CD8-positive, alpha-beta memory T cell (primary cell): ENCODE measurements at places on chromosomes 2 and 18.

DNA sequence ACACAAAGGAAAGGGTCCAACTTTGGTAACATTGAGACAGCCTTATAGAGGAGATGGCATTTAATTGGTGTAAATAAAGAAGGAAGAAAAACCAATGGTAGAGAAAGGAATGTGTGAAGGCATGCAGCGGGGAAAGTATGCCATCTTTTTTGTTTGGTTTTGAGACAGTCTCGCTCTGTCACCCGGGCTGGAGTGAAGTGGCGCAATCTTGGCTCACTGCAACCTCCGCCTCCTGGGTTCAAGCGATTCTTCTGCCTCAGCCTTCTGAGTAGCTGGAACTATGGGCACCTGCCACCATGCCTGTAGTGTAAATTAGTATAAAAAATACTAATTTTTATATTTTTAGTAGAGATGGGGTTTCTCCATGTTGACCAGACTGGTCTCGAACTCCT lies 6.4 kb downstream of the RIOK3 start:
- peaks cover 15% of the 10 kb centered on the region for H3K36me3 ChIP-seq
- H3K4me1 ChIP-seq: peaks cover 59% of the 10 kb centered on the region
- H3K27ac ChIP-seq: no peak overlapping the region
- H3K4me3 ChIP-seq: no peak overlapping the region
- no peak for DNase-seq

- no peaks in the 10 kb centered on the region for H3K4me1 ChIP-seq
- no peak for DNase-seq
- no peaks in the 10 kb centered on the region for H3K36me3 ChIP-seq
Observed at GRCh38 chr2:218679119-218679518, 7.2 kb downstream of the STK36 start.

DNA sequence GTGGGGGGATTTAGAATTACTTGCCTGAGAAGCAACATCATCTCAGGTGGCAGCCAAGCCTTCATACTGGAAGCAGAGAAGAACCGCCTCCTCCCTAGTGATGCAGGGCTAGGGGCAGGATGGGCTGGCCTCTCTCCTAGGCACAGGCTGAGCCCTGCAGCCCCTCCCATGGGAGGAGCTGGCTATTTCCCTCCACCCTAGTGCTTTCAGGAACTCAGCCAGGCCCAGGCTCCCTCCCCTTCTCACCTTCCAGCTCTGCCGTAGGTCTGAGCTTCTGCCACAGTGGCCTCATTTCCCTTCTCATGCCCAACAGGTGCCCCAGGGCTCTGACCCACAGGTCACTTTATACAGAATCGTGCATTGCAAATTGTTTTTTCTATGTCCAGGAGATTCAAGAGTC lies 31.0 kb downstream of the CENPA start:
- no peak overlapping the region for H3K27ac ChIP-seq
- H3K36me3 ChIP-seq: no peaks in the 10 kb centered on the region
- no peaks in the 10 kb centered on the region for H3K27me3 ChIP-seq
- no peaks in the 10 kb centered on the region for H3K4me1 ChIP-seq

- no peak overlapping the region for H3K27ac ChIP-seq
- H3K27me3 ChIP-seq: no peaks in the 10 kb centered on the region
- no peak overlapping the region for H3K4me3 ChIP-seq
- no peaks in the 10 kb centered on the region for H3K4me1 ChIP-seq
- DNase-seq: no peak
- no peaks in the 10 kb centered on the region for H3K36me3 ChIP-seq
Observed at GRCh38 chr2:23327887-23328286, 57.1 kb upstream of the KLHL29 start.

DNA sequence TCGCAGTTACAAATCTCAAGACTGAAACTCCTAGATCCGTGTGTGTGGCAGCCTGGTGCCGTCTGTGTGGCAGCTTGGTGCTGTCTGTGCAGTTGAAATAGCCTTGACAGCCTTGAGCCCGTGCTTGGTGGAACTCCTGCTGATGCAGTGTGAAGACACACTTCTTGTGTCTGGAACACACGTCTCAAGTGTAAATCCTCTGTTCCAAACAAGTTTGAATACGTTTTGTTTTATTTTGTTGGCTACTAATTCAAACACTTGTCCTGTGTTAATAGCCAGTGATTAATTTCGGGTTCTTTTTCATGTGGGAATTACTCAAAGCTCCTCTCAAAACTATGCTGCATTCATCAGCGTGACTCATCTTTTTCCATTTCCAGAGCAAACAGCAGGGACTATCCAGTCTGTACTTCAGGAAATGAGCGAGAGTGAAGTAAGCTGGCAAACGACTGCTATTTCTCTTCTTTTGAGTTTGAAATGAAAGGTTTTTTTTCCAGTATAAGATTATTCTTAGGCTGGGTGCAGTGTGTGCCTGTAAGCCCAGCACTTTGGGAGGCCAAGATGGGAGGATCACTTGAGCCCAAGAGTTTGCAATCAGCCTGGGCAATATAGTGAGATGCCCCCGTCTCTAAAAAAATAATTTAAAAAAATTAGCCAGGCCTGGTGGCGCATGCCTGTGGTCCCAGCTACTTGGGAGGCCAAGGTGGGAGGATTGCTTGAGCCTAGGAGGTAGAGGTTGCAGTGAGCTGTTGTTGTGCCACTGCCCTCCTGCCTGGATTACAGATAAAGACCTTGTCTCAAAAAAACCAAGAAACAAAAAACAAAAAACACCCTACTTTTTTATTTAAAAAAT lies 152.9 kb downstream of the SPP2 start:
- H3K4me3 ChIP-seq: no peak overlapping the region
- no peak for DNase-seq
- H3K4me1 ChIP-seq: no peaks in the 10 kb centered on the region

GRCh38 chr18:56124186-56124585 lies 514.2 kb downstream of the TXNL1 start:
- no peak overlapping the region for H3K4me3 ChIP-seq
- DNase-seq: no peak
- no peaks in the 10 kb centered on the region for H3K36me3 ChIP-seq

DNA sequence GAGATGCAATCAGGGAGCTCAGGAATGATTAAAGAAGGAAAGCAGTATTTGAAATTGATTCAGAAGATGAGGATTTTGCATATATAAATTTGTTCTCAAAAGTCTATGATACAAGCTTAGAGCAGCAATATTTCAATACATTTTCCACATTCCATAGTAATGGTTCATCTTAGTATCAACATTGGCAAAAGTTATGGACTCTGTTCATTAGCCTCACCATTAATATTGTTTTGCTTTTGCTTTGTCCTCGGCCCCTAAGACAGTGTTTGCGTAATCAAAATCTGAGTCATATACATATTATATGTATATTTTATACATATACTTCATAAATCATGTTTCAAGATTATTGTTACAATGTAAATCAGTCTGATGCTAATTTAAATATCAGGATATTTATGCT lies 176.6 kb downstream of the CNTNAP5 start:
- no peak for DNase-seq
- no peaks in the 10 kb centered on the region for H3K36me3 ChIP-seq
- H3K27me3 ChIP-seq: no peaks in the 10 kb centered on the region
- H3K4me3 ChIP-seq: no peak overlapping the region

DNA sequence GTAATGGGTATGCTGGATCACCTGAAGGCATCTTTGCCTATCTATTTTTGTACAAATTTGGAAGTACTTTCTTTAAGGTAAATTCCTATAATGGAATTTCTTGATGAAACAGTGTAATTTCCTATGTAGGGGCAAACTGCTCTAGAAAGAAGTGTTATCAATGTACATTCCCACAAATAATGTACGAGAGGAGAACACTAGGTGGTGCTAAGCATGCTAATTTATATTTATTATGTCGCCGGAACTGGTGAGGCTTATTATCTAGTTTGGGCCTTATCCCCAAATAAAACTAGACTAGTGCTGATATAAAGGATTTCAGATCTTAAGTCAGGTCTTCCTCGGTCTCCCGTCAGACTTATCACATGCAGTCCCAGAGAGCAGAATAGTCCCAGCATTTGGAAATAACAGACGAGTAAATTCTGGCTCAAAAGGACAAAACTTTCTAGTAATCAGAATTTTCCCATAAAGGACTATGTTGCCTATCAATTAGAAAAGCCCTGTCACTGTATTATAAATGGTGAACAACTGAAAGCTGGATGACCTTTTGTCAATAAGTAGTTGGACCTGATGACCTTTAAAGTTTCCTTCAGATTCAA lies 86.9 kb upstream of the RBBP8 start:
- no peak overlapping the region for H3K27ac ChIP-seq
- H3K4me3 ChIP-seq: no peak overlapping the region
- DNase-seq: no peak
- no peaks in the 10 kb centered on the region for H3K36me3 ChIP-seq
- no peaks in the 10 kb centered on the region for H3K4me1 ChIP-seq

- DNase-seq: no peak
- H3K36me3 ChIP-seq: no peaks in the 10 kb centered on the region
- H3K4me1 ChIP-seq: no peaks in the 10 kb centered on the region
- H3K27ac ChIP-seq: no peak overlapping the region
Observed at GRCh38 chr2:158835431-158835830, 40.3 kb downstream of the DAPL1 start.

DNA sequence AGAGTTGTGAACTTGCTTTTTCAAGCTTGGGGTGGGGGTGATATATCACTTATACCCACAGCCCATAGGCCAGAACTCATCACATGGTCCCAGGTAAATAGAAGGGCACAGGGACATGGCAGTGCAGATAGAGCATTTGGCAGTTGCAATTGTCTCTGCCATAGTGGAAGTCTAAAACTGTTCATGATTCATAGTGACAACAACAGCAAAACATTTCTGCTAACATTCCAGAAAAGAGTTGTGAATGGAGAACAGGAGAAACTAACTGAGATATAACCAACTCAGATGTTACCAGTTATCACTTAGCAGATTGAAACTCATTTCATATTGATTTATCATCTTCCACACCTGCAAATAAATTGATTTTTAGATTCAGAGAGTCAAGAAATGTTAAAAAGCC lies 278.6 kb upstream of the KYNU start:
- H3K4me3 ChIP-seq: no peak overlapping the region
- H3K27ac ChIP-seq: no peak overlapping the region
- H3K36me3 ChIP-seq: no peaks in the 10 kb centered on the region

GRCh38 chr2:25473758-25474340 lies 132.1 kb upstream of the DNMT3A start:
- no peaks in the 10 kb centered on the region for H3K4me1 ChIP-seq
- no peak overlapping the region for H3K27ac ChIP-seq
- no peaks in the 10 kb centered on the region for H3K27me3 ChIP-seq
- H3K36me3 ChIP-seq: no peaks in the 10 kb centered on the region

GRCh38 chr2:224990710-224991109 lies 51.6 kb downstream of the DOCK10 start:
- H3K4me3 ChIP-seq: no peak overlapping the region
- H3K4me1 ChIP-seq: peaks cover 25% of the 10 kb centered on the region
- H3K36me3 ChIP-seq: peaks cover 4% of the 10 kb centered on the region
- H3K27me3 ChIP-seq: no peaks in the 10 kb centered on the region
- no peak for DNase-seq

- no peaks in the 10 kb centered on the region for H3K4me1 ChIP-seq
- H3K4me3 ChIP-seq: no peak overlapping the region
- no peaks in the 10 kb centered on the region for H3K36me3 ChIP-seq
- H3K27me3 ChIP-seq: no peaks in the 10 kb centered on the region
Observed at GRCh38 chr18:80233201-80233835, 14.0 kb downstream of the PARD6G start.

DNA sequence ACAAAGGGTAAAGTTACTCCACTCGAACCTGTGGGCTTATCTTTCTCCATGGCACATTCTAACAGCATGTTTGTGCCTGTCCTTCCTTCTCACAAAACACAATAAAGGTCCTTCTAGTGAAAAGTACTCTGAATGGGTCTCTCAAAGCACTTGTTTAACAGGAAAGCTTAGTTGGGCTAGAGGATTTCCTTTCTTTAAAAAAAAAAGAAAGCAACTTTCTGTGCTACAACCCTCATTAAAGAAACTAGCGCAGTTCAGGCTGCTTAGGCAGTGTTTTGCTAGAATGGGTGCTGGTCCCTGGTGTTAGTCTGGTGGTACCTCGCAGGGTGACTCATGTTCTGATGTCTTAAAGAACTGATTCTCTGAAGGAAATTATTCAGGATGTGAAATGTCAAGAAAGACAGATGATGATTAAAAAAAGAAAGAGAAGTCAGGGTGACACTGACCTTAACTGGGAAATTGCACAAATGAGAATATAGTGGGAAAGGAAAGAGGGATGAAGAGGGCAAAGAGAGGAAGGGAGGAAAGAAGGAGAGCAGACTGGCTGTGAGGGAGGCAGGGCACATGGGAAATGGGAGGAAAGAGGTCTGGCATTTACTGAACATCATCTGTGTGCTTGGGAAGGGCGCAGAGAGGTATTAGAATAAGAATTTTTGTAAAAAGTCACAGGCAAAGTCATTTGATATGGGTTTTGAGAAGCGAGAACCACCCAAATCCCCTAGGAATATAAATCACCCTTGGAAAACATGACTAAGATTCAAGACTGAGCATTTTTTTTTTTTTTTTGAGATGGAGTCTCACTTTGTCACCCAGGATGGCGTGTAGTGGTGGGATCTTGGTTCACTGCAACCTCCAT lies 74.9 kb downstream of the ATP8B1 start:
- H3K27me3 ChIP-seq: no peaks in the 10 kb centered on the region
- H3K4me3 ChIP-seq: no peak overlapping the region
- no peak overlapping the region for H3K27ac ChIP-seq
- no peak for DNase-seq

DNA sequence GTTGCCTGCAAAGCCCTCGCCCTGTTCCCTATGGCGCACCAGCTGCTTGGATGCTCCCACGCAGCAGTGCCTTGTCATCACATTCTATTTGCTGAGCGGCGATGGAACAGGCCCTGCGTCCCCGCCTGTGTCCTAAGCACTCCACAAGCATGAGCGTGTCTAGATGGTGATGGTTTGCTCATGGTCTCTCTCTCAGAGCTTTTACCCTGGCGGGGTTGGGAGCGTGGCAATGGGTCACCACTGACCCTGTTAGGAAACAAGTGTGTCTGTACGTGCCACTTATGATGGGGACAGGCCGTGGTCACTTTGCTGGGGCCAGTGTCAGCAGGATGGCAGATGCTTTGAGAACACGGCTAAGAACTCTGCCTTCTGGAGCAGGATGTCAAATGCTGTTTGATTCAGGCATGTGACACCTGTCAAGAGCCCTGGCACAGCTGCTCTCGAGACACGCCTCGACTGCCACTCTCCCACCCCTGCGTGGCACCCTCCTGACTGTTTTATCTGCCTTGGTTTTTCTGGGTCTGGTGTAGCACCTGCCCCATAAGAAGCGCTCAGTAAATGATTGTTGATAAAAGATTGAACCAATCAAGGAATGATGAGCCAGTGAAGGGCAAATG lies 44.2 kb downstream of the RRM2 start:
- no peaks in the 10 kb centered on the region for H3K27me3 ChIP-seq
- DNase-seq: no peak
- H3K4me3 ChIP-seq: no peak overlapping the region
- H3K4me1 ChIP-seq: no peaks in the 10 kb centered on the region

DNA sequence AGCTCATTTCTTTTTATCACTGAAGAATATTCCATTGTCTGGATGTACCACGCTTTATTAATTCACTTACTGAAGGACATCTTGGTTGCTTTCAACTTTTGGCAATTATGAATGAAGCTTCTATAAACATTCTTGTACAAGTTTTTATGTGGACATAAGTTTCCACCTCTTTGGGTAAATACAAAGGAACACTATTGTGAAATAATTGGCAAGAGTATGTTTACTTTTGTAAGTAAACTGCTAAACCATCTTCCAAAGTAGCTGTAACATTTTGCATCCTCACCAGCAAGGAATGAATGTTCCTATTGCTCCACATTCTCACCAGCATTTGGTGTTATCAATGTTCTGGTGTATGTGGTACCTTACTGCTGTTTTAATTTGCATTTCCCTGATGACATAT lies 15.8 kb upstream of the VWC2L start:
- DNase-seq: no peak
- H3K36me3 ChIP-seq: no peaks in the 10 kb centered on the region

- no peaks in the 10 kb centered on the region for H3K4me1 ChIP-seq
- no peaks in the 10 kb centered on the region for H3K36me3 ChIP-seq
- H3K4me3 ChIP-seq: no peak overlapping the region
- H3K27ac ChIP-seq: no peak overlapping the region
Observed at GRCh38 chr2:150880986-150881385, 380.7 kb downstream of the RBM43 start.
